Naive thymus-derived CD8-positive, alpha-beta T cell (primary cell): ENCODE measurements at places on chromosomes 13 and 19. TPM values are rescaled to one million over a fixed set of nuclear protein-coding genes. Genes with fewer than 3 reads are reported as not detected.
A peak's percentile ranks its signal among the peaks of the same experiment; 100 is the strongest.

The FLT1 gene
- total RNA-seq: 1.3 TPM

The UQCR11 gene
- 132 TPM for total RNA-seq

The ZNF772 gene
- total RNA-seq: 20.9 TPM

- no peak for DNase-seq
- H3K27me3 ChIP-seq: peaks cover 4% of the 10 kb centered on the region
- H3K36me3 ChIP-seq: no peaks in the 10 kb centered on the region
- H3K4me3 ChIP-seq: no peak overlapping the region
- H3K27ac ChIP-seq: no peak overlapping the region
Measured at GRCh38 chr13:25692099-25692498, 320.3 kb downstream of the ATP8A2 start.

DNA sequence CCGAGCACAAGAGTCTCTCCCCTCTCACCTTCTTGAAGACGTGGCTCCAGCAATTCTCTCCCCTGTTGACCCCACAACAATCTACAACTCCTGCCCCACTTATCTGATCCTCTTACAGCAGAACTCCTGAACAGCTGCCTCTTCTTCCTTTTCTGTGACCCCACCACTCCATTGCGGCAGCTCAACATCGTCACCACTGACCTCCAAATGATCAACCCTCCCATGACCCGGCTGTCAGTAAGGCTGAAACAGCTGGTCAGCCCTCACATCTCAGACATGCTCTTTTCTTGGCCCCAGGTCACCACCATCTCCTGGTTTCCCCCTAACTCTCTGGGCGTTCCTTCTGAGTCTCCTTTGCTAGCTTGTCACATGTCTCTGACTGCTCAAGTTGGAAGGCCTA, 1.8 kb downstream of the EXOSC5 start:
- no peaks in the 10 kb centered on the region for H3K27me3 ChIP-seq
- H3K36me3 ChIP-seq: no peaks in the 10 kb centered on the region
- no peak overlapping the region for H3K27ac ChIP-seq
- H3K4me1 ChIP-seq: peaks cover 45% of the 10 kb centered on the region
- peak overlapping the region; percentile 98 for H3K4me3 ChIP-seq
- no peak for DNase-seq

- DNase-seq: no peak
- no peaks in the 10 kb centered on the region for H3K36me3 ChIP-seq
- no peaks in the 10 kb centered on the region for H3K4me1 ChIP-seq
- H3K27me3 ChIP-seq: no peaks in the 10 kb centered on the region
- H3K4me3 ChIP-seq: no peak overlapping the region
Measured at GRCh38 chr13:59584761-59585670, 578.7 kb downstream of the DIAPH3 start.

DNA sequence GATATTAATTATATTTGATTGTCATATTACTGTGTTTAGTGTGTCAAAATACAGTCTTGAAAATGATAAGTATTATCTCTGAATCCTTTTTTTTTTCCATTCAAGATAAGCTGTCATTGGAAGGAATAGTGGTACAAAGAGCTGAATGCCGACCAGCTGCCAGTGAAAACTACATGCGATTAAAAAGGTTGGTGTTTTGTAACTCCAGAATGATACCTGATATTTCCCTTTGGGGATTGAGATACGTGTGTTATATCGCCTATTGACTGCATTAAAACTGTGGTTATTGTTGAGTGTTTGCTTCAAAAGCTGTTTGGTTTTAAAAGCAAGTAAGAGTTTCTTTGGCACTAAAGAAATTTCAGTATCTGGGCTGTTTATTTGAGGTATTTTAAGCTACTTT, 6.5 kb upstream of the KCTD4 start:
- no peak overlapping the region for H3K27ac ChIP-seq
- peaks cover 22% of the 10 kb centered on the region for H3K36me3 ChIP-seq
- H3K4me1 ChIP-seq: peaks cover 3% of the 10 kb centered on the region
- no peak overlapping the region for H3K4me3 ChIP-seq

DNA sequence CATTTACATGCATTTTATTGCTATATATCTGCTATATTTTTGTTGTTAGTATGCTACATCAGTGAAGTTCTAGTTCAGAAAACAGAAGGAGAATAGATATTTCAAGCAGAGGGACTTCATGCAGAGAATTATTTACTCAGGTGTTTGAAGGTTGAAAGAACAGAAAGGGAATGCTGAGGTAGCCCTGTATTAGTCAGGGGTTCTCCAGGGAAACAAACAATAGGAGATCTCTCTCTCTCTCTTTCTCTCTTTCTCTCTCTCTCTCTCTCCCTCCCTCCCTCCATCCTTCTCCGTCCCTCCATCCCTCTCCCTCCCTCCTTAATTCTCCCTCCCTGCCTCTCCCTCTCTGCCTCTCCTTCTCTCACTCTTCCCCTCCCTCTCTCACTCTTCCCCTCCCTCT, 114.3 kb upstream of the TDRD3 start:
- H3K27ac ChIP-seq: no peak overlapping the region
- no peak for DNase-seq
- no peaks in the 10 kb centered on the region for H3K4me1 ChIP-seq

DNA sequence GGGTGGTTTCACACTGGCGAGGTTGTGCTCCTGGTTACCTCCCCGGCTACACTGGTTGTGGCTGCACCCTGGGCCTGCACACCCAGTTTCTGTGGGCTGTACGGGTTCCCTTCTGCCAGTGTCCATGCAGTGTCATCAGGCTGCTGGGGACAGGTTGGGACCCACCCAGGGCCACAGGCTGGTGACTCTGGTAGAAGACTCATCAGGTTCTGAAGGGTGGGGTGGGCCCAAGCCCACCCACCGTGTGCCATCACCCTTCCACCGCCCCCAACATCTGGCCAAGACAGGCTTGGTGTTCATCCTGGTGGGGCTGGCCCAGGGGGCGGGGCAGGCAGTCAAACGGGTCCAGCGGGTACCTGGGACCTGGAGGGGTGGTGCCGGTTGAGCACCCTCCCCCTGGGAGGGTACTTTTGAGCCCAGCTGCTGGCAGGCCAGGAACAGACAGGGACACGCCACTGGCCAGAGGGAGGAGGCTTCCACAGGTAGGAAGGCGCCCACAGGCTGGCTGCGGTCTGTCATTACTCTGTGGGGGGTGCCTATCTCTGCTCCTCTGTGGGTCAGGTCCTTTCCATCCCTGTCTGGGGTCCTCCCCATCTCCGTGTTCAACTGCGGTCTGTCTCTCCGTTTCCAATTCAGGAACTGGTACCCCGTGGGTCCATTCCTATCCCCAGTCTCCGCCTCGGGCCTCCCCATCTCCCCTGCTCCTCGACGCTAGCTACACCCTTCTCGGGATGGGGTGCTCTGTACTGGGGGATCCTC, at the start of gene RNF225:
RNF225 (plus strand) TSS at position 437 of the 759 bp plus-strand sequence. CDS start 434 bp downstream, outside the sequence.
- no peak within 1 kb of the TSS for H3K27ac ChIP-seq
- DNase-seq: no peak
- H3K36me3 ChIP-seq: peaks cover 14% of the 10 kb centered on the region
- peaks cover 20% of the 10 kb centered on the region for H3K4me1 ChIP-seq
- H3K27me3 ChIP-seq: peaks cover 3% of the 10 kb centered on the region
- H3K4me3 ChIP-seq: no peak within 1 kb of the TSS

DNA sequence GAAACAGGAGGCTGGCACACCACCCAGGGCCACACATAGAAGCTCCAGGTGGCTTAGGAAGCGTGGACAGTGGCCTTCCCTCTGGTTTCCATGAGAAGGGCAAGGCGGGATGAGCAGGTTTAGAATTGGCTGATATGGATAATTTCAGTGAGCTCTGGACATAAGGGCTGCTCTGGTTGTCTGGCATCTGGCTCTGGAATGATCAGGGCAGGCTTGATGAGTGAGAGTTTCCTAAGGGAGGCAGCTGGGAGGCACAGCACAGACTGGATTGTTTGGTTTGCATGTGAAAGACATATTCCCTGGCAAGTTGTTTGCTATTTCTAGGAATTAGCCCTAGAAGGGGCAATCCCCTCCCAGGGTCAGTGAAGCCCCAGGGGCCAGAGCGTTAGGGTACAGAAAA, 129.5 kb downstream of the ATP8A2 start:
- no peaks in the 10 kb centered on the region for H3K4me1 ChIP-seq
- no peak for DNase-seq
- no peak overlapping the region for H3K27ac ChIP-seq
- peaks cover 69% of the 10 kb centered on the region for H3K27me3 ChIP-seq
- no peak overlapping the region for H3K4me3 ChIP-seq
- no peaks in the 10 kb centered on the region for H3K36me3 ChIP-seq

GRCh38 chr13:97505017-97505416, 71.0 kb downstream of the RAP2A start:
- peaks cover 16% of the 10 kb centered on the region for H3K27me3 ChIP-seq
- no peak overlapping the region for H3K4me3 ChIP-seq
- no peak for DNase-seq
- no peaks in the 10 kb centered on the region for H3K36me3 ChIP-seq
